Left renal cortex interstitium (tissue), 4 donors: ENCODE measurements at places on chromosomes 7 and 10. TPM values are rescaled to one million over a fixed set of nuclear protein-coding genes. Genes with fewer than 3 reads are reported as not detected.

OR2AE1 gene
- not detected for polyA plus RNA-seq

GRCh38 chr10:75658915-75659314, 227.5 kb downstream of the LRMDA start:
- DNase-seq: no peak

DNA sequence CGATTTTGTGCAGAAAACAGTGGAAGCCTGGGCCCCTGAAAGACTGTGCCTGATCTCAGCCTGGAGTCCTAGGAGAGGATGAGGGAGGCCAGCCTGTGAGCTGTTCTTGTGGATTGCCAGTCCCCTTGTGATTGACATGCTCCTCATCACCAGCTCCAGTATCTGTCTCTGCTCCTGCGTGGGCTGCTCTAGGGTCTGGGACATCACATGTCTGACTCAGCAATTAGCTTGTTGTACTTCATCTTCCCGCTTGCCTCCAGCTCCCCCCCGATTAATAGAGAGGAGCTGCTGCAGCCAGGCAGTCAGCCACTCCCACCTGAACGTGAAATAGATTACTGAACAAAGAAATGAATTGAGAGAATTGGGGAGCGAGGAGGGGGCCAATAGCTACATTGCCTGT, 99.6 kb upstream of the TBX20 start:
- DNase-seq: no peak

SUN3 gene
- polyA plus RNA-seq: 0.38 TPM

FZD8 gene
- 21.1 TPM for polyA plus RNA-seq

- no peak for DNase-seq
Observed at GRCh38 chr10:122206471-122207065, 64.5 kb upstream of the BTBD16 start.

GRCh38 chr7:129436335-129436923, 2.2 kb downstream of the STRIP2 start:
- DNase-seq: no peak

GRCh38 chr7:98515201-98515600, 101.9 kb upstream of the NPTX2 start:
- no peak for DNase-seq

SPRN gene
- polyA plus RNA-seq: 7.5 TPM

- DNase-seq: no peak
Observed at GRCh38 chr10:6297951-6298381, 95.2 kb downstream of the PFKFB3 start.

DNA sequence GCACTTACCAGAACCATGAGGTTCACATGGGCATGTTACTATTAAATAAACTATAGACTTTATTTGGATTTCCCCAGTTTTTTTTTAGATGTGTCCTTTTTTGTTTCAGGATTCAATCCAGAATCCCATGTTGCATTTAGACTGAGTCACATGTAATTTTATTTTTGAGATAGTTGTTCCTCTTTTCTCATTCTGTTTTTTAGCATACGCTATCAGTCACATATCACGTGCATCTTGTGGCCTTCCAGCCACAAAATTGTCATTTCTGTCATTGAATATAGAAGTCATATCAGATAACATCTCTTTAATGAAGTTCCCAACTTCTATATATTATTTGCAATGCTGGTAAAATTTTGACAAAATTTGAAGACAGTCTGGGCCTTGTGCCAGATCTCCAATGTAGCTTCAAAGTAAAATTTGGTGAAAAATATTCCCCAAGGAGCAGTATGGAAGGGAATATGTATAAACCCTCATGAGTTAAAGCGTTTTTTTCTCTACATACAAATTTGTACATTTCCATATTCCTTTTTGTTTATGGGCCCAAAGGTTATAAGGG, 132.3 kb upstream of the MKI67 start:
- no peak for DNase-seq

DNA sequence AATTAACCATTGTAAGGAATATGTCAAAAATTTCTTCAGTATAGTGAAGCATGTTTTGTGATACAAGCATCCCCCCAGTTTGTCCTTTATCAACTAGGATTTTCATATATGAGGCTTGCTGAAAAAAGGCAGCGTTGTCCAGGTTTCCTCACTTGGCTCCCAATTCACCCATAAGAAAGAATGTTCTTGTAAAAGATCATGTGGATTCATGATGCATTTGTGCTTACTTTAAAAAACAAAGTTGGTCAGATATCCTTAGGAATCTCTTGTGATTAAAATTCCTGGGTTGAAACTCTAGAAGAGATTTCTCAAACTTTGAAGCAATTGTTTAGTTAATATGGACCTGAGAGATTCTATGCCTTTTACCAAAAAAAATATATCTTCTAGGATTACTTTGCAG, 181.8 kb downstream of the KIAA1217 start:
- no peak for DNase-seq

- no peak for DNase-seq
Observed at GRCh38 chr10:93096901-93097300, 23.2 kb downstream of the CYP26A1 start.

- DNase-seq: no peak
Observed at GRCh38 chr7:10634239-10634638, 339.4 kb upstream of the PHF14 start.

GRCh38 chr7:22572937-22573336, 72.9 kb upstream of the STEAP1B start:
- no peak for DNase-seq

DNA sequence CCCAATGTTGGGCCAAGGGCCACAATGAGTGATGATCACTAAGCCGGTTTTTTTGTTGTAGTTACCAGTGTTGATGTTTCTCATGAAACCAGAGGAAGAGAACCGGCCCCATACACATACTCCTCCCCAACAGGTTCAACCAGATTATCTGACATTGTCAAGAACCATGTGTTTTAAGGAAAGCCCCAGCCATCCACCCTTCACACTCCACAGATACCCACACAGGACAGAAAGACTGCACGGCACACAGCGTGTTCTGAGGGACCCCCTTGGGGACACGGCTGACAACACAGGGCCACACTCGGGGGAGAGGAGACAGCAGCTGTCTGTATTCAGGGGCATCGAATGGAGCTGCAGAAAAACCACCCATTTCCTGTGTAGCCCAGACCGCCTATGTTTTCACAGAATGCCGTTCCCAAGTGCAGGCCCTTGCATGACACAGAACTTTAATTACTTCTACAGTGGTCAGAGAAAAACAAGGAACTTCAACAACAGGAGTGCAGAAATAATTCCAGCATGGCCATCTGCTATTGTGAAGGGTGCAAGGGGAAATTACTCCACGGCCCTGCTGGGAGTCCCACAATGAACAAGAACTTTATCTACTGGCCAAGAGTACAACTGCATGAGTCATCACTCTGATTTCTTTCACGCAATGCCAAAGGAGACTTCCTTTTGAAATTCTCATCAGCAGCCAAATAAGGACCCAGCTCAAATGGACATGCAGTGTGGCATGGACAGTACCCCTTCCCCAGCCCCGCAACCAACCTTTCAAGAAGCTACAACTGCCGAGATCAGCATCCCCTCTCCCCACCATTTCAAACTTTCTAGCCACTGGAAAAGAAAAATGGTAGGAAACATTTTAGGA, 2.3 kb downstream of the KLF6 start:
- peak; percentile 63 for DNase-seq

DNA sequence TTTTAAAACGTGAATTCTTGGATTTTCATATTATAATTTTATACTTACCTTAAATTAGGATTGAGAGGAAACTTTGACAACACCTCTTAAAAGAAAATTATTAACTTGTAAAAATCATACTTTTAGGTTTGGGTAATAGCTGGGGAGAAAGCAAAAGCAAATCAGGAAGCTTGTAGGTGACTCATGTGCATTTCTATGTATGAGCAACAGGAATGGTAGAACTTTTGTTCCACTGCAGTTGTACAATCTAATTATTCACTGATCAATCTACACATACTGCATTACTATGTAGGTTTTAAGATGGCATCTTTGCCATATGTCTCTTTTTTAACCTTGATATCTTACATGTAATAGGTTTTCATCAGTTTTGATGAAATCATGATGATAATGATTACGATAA, 223.2 kb downstream of the PRKG1 start:
- DNase-seq: no peak

DNA sequence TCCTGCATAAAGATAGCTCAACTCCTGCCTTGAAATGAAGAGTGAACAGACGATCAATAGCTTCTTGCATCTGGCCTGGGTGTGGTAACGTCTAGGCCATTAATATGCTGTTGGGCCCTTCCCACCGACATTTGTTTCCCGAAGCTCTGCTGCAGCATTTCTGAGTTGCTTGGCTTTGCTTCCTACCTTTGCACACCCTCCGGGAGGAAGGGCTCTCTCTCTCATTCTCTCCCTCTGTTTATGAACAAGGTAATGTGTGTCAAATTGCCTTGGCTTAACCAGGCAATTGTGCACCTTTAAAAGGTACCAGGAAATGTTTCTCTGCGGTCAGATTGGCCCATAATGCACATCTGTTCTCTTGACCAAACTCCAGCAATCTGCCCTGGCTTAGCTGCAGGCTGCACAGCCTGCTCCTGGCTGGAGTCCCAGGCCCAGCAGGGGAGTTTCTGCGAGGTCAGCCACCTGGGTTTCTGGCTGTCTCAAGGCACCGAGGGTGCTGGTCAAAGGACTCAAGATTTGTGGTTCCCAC, 223.7 kb downstream of the SNX10 start:
- DNase-seq: no peak

SPDYE3 gene
- polyA plus RNA-seq: 6.9 TPM

DNA sequence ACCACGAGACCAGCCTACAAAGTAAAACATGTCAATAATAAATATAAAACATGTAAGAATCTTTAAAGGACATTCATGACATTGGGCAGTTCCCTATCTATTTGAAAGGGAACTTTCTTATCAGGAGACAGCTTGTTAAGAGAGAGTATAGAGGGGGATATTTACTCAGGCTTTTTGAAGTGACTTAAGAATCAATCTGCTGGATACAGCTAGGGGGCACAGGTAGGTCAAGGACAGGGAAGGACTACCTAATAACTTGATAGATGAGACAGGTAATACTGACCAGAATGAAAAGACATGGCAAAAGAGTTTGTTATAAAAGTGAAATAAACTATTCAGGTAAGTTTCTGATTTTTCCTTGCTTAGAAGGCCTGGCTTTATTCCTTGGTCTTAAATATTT, 21.8 kb upstream of the LRRD1 start:
- no peak for DNase-seq

DNA sequence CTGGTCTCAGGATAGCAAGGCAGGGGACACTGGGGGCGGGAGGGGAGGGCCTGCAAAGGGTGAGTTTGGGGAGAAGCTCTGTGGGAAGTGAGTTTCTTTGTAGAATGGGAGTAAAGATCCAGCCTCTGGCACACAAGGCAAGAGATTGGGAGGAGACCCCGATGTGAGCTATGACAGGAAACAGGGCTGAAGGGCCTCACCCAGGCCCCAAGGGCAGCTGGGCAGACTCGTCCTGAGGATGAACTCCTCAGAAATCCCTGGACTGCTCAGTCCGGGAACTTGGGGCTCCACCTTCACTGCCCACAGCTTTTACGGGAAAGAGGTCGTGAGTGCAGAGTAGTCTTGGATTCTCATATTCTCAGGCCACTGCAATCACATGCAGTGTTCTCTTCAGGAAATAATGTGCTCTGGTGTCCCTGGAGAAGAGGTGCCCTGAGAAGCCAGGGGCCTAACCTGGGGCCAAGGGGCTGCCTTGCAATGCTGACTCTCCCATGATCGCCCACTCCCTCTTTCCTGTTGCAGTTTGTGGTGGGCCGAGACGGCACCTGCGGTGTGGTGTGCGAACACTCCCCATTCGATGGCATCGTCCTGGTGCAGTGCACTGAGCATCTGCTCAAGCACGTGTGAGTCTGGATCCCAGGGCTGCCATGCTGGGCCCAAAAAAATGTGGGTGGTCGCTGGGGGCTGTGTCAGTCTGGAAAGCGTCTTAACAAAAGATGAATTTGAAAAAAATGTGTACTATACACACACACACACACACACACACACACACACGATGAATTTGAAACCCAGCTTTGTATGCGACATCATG, 31.3 kb upstream of the C10orf53 start:
- no peak for DNase-seq

GRCh38 chr10:6774406-6774805, 194.3 kb upstream of the PRKCQ start:
- no peak for DNase-seq

GRCh38 chr7:43482679-43483252, 100.1 kb upstream of the STK17A start:
- no peak for DNase-seq

- no peak for DNase-seq
Observed at GRCh38 chr10:121851786-121852185, 76.0 kb downstream of the ATE1 start.

NME8 gene
- polyA plus RNA-seq: not detected

GRCh38 chr10:56139405-56139804, 221.7 kb downstream of the ZWINT start:
- no peak for DNase-seq

NANOS1 gene
- polyA plus RNA-seq: 4.1 TPM

- no peak for DNase-seq
Observed at GRCh38 chr10:128047991-128048818, 78.0 kb downstream of the MKI67 start.

KCND2 gene
- 1.5 TPM for polyA plus RNA-seq

NRAP gene
- 0.03 TPM for polyA plus RNA-seq

DNA sequence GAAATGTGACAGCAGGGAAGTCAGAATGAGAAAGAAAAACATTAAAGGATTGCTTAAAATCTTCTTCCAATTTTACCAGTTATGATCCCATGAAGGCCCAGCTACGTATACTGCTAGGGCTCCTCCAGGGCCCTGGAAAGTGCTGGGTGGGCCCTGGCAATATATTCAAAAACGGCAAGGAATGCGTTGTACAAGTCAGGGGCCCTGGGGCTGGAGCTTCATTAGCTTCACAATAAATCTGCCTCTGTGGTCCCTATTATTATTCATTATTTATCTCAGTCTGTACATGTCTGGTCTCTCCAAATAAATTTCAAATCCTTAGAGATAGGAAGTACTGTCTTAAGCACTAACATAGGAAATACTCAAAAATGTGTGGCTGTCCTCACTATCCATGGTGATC, 7.6 kb downstream of the JAZF1 start:
- no peak for DNase-seq

GRCh38 chr10:88810196-88810961, 7.8 kb downstream of the LIPM start:
- peak; percentile 20 for DNase-seq

PLEKHS1 gene
- 0.13 TPM for polyA plus RNA-seq

GRB10 gene
- polyA plus RNA-seq: 25.7 TPM

GRCh38 chr10:20936396-20936795, 39.3 kb upstream of the NEBL start:
- DNase-seq: no peak

DNA sequence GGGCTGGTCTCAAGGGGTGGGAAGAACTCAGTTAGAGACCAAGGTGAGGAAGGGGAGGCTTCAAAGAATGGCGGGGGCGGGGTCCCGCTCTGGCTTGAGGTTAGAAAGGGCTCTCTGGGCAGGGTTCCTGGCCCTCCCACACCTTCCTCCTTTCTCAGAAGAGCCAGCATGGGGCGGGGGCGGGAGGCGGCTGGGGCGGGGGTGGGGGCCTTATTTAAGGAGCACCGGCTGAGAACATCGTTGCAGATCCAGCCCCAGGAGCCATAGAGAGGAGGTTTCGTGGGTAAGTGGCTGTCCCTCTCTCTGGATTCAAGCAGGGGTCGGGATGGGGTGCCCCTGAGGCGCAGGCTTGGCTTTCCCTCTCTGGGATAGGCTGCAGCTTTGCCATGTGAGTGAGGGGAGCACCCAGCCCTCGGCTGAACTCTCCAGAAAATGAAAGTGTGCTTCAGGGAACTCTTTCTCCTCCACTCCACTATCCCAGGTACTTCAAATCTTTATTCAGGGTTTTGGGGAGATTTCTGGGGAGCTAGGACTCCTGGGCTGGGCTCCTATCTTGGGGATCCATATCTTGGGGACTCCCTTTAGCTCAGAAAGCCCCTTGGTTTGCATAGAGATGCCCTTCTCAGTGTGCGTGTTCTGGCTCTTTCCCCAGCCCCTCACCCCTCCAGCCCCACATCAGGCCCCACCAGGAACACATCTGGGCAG, 3.3 kb upstream of the CUEDC2 start:
- DNase-seq: no peak

- DNase-seq: no peak
Observed at GRCh38 chr7:85928500-85928899, 715.2 kb upstream of the GRM3 start.
